Fibroblast of gingiva (primary cell): ENCODE measurements at places on chromosomes 3 and 15.

DNA sequence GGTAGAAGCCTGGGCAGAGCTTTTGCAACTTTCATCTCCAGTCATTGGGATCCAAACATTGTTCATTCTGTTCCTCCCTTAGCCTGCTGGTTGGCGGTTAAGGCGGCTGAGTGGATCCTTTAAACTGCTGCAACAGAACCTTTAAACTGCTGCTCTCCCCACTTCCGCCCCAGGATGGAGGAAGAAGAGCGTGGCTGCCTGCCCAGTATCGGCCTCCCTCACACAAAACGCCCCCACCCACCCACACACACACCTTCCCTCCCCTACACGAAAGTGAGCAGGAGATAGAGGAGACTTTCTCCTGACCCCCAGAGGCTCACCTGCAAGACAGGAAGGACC lies 460 bp upstream of the ZMAT3 start:
- DNase-seq: no peak

DNA sequence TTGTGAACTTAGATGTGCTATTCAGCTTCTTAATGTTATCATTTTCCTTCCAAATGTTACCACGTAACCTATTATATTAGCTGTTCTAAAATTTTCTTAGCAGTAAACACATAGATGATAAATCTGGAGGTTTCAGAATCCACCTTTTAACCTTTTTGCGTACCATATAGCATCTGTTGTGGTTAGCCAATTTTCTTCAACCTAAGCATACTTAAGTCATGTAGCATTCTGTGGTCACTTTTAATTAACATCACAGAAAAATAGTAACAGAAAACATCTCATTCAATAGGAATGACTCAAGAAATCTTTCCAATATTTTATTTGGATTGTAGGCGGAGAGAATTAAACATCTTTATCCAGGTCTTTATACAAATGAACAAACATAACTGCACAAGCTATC lies 1465.3 kb upstream of the GBE1 start:
- no peak for DNase-seq

DNA sequence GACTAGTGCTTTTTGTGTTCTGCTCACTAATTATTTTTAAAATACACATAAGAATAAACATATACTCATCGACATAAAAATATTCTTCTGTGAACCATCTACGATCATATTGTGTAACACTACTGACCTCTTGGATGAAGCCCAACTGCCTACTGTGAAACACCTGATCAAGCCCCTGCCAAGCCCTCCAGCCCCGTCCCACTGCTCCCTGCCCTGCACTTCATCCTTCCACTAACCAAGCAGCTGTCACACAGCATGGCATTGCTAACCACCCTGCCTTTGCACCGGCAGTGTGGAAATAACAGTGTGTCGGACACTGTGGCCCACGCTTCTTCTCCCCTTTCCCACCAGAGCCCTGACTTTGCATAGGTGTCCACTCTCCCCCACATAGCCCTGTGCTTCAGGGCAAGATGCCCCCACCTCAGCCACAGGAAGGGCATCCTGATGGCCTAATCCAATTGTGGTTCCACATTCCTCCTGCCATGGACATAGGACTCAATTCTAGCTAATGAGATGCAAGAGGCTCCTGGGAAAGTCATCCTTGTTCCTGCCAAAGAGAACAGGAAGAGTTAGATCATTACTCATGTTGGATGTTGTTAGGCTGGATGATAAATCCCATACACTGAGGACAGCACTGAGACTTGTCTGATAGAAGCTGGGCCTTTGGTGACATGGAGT lies 35.0 kb upstream of the ARID3B start:
- DNase-seq: peak; percentile 14

DNA sequence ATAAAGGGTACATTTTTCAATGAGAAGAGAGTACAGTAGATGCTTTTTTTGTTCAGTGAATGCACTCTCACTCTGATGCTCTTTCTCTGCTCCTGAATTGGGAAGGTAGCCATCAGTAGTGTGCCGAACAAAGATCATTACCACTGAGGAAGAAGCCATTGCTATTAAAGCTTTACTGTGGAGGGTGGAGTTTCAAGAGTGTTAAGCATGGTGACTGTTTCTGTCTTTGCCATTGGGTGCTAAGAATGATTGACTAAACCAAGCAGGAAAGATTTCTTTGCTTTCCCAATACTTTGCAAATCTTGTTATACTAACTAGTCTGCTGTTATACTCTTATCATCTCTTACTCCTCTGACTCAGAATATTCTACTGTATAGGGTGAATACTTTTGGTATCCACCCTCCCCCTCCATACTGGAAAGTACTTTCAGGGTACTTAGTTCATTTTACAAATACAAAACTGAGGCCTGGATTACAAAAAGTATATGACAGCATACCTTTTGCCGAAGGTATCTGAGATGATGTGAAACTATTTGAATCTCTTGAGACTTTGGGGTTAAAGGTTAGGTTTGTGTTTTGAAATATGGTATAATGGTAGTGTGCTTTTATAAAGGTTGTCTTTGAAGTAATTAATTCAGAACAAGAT lies 1.7 kb downstream of the RAB11A start:
- DNase-seq: peak; percentile 57

DNA sequence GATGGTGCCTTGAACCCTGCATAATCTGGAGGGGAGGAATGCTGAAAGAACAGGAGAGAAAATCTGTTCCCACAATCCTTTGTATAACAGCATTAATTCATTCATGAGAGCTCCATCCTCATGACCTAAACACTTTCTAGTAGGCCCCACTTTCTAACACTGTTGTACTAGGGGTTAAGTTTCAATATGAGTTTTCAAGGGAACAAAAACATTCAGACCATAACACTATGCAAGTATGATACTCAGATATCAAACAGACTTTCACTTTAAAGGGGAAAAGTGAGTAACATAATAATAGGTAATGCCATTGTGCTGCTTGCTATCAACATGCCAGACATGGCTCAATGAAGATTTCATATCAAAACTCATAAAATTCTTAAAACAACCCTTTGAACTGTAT lies 32.4 kb upstream of the PLSCR2 start:
- no peak for DNase-seq

DNA sequence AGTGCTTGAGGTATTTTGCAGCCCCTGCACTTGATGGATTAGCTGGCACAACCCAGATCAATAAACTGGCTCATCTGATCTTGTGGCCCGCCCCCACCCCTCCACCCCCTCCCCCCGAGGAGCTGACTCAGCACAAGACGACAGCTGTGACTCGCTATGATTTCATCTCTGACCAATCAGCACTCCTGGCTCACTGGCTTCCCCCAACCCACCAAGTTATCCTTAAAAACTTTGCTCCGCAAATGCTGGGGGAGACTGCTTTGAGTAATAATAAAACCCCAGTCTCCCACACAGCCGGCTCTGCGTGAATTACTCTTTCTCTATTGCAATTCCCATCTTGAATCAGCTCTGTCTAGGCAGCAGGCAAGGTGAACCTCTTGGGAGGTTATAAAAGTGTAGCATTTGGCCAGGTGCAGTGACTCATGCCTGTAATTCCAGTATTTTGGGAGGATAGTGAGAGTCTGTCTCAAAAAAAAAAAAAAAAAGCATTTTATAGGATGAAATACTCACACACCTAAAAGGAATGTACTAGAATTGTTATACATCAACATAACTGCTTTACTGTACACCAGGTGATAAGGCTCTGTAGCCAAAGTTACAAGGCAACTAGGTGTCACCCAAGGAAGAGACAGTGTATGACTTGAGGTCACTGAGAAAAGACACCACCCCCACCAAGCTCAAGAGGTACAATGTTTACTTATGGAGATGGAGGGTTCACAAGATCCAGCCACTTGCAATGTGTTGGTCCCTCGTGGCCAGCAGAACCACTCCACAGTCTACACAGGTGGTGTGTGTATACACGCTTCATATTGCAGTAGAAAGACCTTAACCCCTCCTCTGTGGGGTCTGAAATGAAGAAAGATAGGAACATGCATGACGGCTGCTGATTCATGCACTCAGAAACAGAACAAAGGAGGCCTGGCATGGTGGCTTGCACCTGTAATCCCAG lies 8.6 kb downstream of the ZNF445 start:
- DNase-seq: no peak

GRCh38 chr3:99753268-99753975 lies 64.2 kb upstream of the CMSS1 start:
- peak; percentile 72 for DNase-seq

GRCh38 chr15:57743424-57743823 lies 36.9 kb downstream of the POLR2M start:
- DNase-seq: no peak

DNA sequence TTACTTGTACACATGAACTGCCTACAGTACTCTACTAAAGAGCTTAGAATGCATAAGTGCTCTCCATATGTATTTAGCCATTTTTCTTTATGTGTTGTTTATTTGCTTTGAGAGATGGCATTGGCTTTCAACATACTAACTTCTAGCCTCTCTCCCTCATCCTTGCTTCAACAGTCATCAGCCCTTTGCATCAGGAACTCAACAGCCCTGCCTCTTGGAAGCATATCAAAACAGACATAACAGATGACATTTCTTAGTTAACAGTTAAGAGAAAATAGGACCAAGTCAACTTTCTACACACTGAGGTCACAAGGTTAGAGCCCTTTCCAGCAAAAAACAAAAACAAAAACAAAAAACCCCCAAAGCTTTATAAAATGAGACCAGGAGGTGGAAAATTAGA lies 145.6 kb downstream of the TCF12 start:
- DNase-seq: peak; percentile 4

- DNase-seq: peak; percentile 95
These were observed 32.8 kb downstream of the RPN1 start for GRCh38 chr3:128617557-128618397.

DNA sequence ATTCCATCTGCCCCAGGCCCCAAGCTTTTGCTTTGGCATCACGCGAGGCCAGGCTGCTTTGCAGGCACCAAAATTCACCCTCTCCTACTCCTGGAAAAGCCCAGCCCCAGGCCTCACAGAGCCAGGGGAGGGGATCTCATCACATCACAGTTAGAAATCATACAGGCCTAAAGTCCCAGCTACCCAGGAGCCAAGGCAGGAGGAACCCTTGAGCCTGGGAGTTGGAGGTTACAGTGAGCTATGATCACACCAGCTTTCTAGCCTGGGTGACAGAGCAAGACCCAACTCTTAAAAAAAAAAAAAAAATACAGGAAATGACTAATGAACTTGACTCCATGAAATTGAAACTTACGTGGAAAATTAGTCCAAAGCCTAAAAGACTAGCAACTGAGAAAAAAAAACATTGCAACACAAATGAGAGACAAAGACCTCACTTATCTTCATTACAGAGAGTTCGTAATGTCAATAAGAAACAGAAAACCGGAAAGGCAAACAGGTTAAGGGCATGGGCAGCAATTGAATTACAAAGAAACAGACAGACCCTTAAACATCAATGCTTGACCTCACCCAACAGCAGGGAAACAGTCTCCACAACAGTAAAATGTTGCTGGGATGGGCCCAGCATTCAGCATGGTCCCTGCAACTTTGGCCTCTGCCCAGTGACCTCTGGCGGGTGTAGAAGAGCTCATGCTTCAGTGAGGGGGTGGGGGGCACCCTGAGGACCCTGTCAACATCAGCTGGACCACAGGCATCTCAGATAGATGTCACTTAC lies 151.5 kb downstream of the LRRK1 start:
- peak; percentile 87 for DNase-seq

DNA sequence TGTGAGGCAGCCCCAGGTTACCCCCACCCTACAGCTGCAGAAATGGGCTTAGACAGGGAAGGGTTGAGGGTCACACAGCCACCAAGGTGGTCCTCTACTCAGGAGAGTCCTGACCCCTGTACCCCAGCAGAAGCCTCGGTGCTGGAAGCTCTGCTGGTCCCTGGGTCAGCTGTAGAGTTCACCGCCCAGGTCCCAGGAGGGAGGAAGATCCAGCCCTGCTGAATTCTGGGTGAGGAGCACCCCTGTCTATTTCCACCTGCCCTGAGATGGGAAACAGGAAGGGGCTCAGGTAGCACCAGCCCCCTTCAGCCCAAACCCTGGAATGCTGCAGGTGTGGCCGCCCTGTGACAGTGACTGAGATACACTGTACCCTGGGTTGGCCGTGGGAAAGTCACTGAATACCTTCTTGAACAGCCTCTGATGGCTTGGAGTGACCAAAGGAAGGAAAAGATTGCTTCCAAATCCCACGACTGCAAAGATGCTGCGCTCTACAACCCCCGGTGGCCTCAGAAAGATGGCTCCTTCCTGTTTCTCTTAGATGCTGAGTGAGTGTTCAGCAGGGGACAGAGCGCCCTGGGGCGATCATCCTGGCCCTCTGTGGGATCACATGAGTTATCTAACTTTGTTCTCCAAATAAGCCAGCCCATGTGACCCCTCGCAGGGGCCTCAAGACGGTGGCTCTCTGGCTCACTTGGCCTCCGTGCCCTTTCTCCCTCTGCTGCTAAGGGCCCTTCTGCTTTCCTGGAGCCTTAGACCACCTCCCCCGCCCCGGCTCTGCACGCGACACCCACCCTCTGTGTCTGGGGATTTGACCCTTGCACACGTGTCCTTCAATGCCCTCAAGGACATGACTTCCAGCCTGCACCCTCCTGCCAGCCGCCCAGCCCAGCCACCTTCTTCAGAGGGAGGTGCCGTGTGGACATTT lies 141.9 kb downstream of the NSMCE3 start:
- DNase-seq: no peak

DNA sequence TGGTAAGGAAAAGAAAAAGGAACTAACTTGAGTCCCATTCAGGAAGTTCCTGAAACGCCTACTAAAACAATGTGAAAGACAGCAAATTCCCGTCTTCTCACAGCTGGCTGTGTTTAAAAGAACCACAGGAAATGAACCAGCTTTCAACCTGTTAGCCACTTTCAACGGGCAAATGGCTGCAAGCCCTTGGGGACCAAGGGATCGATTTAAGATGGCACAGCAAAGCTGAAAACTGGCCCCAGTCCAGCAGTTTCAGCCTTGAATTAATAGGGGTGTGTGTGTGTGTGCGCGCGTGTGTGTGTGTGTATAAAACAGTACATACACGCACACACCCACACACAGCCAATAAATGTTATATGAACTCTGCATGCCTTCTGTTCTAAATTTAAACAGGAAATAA lies 168.7 kb upstream of the TMCO5A start:
- no peak for DNase-seq

- DNase-seq: peak; percentile 9
These were observed 27.7 kb upstream of the LPP start for GRCh38 chr3:188126276-188126675.

GRCh38 chr15:56017920-56018319 lies 24.5 kb upstream of the NEDD4 start:
- DNase-seq: peak; percentile 31

DNA sequence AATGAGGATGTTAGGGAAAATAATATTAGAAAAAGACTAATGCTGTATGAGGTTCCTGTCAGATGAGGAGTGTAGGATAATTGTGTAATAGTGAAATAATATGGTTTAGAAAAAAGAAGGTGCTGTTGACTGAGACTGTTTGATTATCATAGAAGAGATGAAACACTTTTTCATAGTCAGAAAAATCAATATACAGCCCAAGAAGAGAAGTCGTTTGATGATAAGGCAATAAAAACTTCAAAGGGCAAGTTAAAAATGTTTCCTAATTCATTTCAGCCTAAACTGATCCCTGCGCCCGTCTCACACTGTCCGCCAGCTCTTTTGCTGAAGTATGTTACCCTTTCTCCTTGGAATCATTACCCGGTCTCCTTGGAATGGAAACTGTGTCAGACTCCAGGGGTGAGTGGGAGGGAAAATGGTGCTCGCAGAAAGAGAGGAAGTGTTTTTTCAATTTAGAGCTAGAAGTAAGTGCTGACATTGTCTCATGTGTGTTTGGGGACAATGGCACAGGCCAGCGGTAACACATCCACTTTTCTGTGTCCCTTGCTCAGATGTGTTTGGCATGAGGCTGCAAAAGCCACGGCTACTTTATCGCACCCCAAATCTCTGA lies 23.6 kb downstream of the DUT start:
- no peak for DNase-seq

- DNase-seq: no peak
These were observed 29.6 kb downstream of the TPM1 start for GRCh38 chr15:63072023-63072650.

- no peak for DNase-seq
These were observed 30.0 kb downstream of the PDHB start for GRCh38 chr3:58403513-58404109.
